ENCODE measurements at places on chromosomes 13 and 19.

- DNase-seq = no peak
Measured at GRCh38 chr13:47437406-47437805, 540.6 kb upstream of the HTR2A start.

DNA sequence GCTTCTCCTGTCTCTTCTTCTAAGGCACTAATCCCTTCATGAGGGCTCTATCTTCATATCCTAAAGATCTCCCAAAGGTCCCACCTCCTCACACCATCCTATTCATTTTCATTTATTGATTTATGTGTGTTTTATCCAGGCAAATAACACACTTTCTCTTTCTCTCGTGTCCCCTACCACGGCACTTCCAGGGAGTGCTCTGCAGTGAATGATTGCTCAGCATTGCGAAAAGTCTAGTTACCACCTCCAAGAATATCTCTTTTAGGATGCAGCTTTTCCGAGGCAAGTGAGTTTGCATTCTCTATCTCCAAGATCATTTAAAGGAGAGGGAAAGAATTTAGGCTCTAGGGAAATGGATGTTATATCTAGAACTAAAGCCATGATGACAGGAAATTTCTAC lies 101.7 kb downstream of the MIPEP start:
- no peak for DNase-seq

- no peak for DNase-seq
Measured at GRCh38 chr13:73074926-73075325, 16.1 kb downstream of the KLF5 start.

GRCh38 chr13:80251403-80251802 lies 89.5 kb downstream of the SPRY2 start:
- no peak for DNase-seq

- no peak for DNase-seq
Measured at GRCh38 chr19:17831419-17831888, 10.1 kb upstream of the INSL3 start.

GRCh38 chr13:114151565-114152284 lies 19.3 kb upstream of the RASA3 start:
- DNase-seq = no peak

DNA sequence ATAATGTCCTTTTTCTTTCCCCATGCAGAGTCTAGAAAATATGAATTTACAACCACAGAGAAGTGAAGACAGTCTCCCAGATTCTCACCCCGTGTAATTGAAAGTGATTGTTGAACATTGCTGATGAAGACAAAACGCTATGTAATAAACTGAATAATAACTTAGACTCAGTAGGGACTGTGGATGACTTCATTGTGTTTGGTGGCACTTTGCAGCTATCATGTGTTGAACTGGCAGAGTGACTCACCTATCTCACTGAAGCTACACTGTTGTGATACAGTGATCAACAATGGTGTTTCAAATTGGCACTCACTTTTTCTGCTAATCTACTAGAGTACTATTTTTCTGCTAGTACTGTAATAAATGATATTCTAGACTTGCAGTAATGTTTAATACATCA lies 261.3 kb downstream of the DACH1 start:
- no peak for DNase-seq

DNA sequence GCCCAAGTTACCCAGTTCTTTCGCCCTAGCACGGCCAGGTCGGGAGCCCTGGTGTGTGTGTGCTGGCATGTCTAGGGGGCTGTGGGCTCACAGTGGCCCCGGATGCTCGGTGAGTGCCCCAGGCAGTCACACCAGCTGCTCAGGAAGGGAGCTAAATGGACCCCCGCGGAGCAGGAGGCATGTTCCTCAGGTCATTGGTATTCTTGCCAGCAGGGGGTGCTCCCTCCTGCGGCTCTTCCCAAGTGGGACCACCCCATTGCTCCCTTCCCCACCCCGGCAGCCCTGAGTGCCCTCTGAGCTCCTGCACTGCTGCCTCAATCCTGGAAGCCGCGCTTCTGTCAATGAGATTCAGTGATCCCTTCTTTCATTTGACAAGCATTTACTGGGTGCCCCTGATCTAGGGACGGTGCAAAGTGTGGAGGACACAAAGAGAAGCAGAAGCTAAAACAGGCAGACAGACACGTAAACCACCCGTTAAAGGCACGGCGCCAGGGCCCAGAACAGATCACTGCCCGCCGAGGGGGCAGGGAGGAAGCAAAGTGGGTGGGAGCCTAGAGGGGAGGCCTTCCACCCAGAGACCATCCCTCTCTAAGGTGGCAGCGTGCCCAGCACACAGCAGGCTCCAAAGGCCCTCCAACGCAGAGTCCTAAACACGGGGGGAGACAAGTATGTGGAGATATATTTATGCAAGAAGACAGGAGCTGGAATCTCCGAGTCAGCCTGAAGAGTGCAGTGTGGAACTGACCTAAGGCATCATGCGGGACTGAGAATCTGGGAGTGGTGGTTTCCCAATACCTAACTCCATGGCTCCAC lies 5.2 kb upstream of the ADPRHL1 start:
- no peak for DNase-seq

DNA sequence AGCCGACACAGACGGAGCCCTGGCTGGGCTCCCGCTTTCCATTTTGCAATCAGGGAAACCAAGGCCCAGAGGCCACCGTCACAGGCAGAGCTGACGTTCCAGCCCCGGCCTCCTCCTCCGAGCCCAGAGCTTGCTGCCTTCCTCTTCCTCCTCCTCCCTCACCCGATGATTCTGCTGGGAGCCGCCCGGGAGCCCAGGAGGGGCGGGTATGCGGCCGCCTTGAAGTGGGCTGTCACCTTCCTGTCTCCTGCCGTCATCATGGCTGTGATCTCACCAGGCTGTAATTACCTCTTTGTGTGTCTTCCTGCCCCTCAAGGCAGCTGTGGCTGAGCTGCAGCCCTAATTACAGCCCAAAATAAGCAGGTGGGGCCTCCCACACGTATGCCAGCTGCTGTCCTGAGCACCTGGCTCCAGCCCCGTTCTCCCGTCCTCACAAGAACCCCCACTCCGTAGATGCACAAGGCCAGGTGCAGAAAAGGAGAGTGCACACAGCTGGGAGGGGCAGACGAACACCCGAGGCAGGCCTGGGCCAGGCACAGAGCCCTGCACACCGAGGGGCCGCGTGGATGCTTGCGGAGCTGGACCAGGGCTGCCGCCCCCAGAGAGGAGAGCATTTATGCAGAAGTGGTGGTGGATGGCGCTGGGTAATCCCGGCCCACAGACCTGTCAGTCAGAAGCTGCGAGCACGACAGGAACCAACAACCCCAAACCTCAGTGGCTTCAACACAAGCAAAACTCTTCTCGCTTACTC lies 4.0 kb downstream of the TPGS1 start:
- no peak for DNase-seq

DNA sequence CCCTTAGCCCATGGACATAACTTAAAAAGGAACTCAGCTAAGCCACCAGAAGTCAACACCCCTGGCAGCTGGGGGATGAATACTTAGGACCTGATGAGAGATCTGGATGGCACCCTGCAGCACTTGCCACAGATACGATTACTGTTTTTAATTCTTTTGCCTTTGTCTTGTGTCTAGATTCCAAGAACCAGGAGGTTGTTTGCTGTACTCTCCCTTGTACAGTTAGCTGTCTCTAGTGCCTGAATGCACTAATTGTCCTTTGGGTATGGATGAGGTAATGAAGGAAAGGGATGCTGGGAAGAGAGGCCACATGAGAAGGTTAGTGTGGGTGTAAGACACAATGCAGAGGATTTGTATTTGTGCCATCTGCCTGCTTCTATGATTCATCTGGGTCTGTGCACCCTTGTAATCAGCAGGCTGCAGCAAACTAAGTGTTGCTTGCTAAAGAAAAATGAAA lies 385.8 kb downstream of the KCNRG start:
- no peak for DNase-seq

- no peak for DNase-seq
Measured at GRCh38 chr13:25762281-25762680, 289.5 kb downstream of the SHISA2 start.

GRCh38 chr19:15200553-15201364 lies at the start of gene NOTCH3:
Gene NOTCH3 (minus strand): TSS chr19:15200995. CDS start chr19:15200905, 90 bp downstream.
- no peak for DNase-seq

- no peak for DNase-seq
Measured at GRCh38 chr19:33675501-33676124, 53.9 kb downstream of the CHST8 start.

- DNase-seq = no peak
Measured at GRCh38 chr19:2865334-2866100, 1.6 kb upstream of the ZNF556 start.

- no peak for DNase-seq
Measured at GRCh38 chr19:48355365-48355954, 8.3 kb downstream of the TMEM143 start.

GRCh38 chr19:38388349-38389100 lies at the start of gene SPRED3:
Gene SPRED3 (plus strand): TSS chr19:38388697. CDS start chr19:38390303, 1,606 bp downstream.
- no peak for DNase-seq

DNA sequence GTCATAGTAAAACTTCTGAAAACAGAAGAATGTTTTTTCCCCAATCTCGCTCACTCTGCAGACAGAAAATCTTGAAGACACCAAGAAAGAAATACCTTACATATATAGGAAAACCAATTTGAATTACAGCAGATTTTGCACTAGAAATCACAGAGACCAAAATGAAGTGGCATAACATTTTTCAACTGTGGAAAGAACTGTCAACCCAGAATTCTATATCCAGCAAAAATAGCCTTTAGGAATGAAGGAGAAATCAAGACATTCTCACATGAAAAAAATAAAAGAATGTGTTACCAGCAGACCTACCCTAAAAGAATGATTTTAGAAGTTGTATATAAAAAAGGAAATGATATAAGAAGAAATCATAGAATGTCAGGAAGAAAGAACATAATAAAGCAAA lies 28.7 kb downstream of the CCDC122 start:
- no peak for DNase-seq

DNA sequence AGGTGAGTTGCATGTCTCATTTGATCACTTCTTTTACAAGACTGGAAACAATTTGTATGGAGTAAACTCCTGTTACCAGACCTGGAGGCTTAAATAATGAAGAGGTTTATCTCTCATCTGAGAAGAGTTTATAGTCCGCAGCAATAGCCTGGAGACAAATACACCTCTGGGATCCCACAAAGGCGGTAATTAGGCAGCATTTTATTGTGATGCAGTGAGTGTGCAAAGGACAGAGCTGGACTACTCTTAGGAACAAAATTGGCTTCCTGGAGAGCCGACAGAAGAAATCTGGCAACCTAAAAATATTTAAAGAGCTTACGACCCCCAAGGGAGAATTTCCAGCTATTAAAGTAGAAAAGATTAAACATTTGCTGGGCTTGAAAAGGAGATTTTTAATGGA lies 11.8 kb upstream of the KATNAL1 start:
- DNase-seq = no peak

DNA sequence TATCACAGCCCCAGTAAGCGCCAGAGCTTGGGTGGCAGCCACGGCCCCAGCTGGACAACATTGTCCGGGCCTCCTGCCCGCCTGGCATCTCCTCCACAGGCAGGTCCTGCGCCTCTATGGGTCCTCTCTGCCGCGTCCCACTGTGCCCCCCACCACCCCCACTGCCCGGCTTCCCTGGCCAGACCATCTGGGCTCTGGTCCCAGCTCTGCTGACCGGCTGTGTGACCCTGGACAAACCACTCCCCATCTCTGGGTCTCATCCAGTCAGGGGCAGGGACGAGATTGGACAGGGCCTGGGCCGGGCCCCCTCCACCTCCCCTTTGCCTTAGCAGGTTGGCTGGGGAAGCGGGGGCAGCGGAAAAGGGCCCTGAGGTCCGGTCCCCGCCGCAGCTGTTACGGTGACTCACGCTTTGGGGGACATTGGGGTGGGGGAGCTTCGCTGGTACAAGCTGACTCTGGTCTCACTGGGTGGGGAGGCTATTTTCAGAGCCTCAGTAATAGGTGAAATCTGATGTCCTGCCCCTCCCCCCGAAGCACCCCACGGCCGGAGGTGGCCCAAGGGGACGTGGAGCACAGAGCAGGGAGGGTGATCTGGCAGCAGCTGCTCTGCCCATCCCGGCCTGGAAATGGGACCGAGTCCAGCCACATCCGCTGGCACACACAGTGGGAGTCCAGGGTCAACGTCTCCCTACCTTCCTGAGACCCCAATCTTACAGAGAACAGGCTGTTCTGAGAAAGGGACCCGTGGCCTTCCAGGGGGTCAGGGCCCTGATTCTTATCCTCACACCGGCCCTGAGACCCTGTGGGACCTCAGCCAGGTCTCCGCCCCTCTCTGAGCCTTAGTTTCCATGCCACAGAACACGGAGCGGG lies 9.1 kb downstream of the NFIC start:
- no peak for DNase-seq

- no peak for DNase-seq
Measured at GRCh38 chr13:65342541-65343337, 1887.4 kb downstream of the PCDH9 start.

- DNase-seq = no peak
Measured at GRCh38 chr19:15266683-15267082, 34.4 kb upstream of the EPHX3 start.

DNA sequence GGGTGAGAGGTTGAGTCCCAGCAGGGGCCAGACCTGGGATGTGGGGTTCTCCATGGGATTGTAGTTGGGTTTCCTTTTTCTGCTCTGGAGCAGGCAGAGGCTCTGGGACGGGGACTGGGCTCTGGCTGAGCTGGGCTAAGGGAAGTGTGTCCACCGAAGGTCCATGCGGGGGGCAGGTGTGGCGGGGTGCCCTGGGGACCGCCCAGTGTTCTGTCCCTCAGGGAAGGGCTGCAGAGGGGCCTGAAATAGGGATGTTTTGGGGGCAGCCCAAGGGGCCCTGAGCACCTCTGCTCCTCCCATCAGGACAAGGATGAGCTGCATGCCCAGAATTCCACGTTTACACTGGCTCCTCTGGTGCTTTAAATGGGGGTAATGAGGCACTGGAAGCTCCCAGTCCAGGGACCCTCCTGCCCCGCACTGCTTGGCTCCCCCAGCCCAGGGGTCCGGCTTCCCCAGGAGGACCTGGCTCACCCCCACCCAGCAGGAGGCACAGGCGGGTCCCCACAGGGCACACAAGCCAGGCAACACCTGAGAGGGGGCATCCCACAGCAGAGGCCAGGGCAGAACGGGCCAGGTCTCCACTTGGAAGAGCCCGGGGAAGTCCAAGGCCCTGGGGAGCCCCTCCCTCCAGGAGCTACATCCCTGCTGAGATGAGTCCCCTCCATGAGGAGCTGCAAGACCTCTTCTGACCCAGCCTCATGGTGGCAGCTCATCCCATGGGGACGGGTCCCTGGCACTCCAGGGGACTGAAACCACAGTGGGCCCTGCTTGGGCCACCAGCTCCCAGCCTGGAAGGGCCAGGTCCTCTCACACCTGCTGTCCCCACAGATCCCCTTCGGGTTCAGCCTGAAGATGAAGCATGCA lies 14.7 kb upstream of the ZNF14 start:
- DNase-seq = no peak

DNA sequence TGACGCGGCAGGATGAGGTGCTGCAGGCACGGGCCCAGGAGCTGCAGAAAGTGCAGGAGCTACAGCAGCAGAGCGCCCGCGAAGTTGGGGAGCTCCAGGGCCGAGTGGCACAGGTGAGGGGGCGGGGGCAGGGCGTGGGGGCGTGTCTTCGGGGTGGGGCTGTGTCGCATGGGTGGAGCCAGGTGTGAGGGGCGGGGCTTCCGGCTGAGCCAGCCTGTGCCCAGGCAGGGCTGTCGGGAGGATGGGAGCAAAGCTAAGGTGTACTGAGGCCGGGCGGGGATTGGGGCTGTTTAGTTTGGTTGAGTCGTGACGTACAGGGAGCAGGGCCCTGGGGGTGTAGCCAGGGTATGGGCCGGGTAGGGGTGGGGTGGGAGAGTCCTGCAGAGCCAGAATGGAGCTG lies 62.3 kb downstream of the KCNC3 start:
- no peak for DNase-seq

GRCh38 chr13:97223711-97224541 lies 1.8 kb downstream of the MBNL2 start:
- DNase-seq = no peak
